Dermis blood vessel endothelial cell (primary cell): ENCODE measurements at places on chromosomes 5 and 9.
A peak's percentile ranks its signal among the peaks of the same experiment; 100 is the strongest.

- no peak for DNase-seq
Observed at GRCh38 chr9:16710888-16711287, 159.6 kb downstream of the BNC2 start.

DNA sequence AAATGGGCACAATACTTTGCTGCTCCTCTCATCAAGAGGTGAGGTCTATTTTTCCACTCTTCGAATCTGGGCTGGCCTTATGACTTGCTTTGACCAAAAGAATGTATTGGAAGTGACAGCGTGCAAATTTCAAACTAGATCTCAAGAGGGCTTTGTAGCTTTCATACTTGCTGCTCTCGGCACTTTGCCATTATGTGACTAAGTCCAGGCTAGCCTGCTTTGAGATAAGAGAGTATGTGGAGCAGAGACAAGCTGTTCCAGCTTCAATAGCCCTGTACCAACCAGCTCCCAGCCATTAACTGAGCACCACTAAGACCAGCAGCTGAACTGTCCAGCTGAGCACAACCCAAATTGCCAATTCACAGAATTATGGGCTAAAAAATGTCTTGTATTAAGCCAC, 124.6 kb downstream of the ACER2 start:
- DNase-seq, result no peak

GRCh38 chr5:179233909-179234562, 111.2 kb downstream of the ADAMTS2 start:
- no peak for DNase-seq

DNA sequence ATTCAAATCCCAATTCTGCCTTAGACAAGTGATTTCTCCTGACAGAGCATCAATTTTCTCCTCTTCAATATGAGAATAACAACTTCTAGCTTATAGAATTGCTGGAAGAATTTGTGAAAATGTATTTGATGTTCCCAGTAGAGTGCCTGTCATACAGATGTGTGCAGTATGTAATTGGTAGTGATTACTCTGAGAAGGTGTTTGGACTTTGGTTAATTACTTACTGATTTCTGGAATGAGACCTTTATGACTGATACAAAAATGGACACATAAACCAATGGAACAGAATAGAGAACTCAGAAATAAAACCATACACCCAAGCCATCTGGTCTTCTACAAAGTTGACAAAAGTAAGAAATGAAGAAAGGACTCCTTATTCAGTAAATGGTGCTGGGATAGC, 101.9 kb upstream of the TRIM32 start:
- no peak for DNase-seq

DNA sequence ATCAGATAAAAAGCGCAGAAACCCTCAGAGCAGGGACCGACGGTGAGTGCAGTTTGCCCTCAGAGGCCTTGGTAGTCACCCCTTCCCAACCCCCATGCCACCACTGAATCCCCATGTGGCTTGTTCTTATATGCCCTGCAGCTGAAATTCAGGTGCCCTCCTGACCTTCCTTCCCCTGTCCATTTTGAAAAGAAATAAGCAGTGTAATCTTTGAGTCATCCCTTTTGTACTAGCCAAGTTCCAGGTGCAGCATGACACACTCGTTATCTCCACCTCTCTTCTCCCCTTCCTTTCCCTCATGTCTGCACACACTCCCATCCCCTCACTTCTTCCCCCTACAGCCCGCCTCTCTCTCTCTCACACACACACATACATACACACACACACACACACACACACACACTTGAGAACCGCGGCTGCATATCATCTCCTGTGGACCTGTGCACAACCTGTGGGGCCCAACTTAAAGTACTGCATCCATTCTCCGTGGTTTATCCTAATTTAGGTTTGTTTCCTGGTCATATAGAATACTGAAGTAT, 53.1 kb downstream of the SYK start:
- no peak for DNase-seq

GRCh38 chr5:136082390-136083193, 50.1 kb upstream of the SMAD5 start:
- peak; percentile 84 for DNase-seq

DNA sequence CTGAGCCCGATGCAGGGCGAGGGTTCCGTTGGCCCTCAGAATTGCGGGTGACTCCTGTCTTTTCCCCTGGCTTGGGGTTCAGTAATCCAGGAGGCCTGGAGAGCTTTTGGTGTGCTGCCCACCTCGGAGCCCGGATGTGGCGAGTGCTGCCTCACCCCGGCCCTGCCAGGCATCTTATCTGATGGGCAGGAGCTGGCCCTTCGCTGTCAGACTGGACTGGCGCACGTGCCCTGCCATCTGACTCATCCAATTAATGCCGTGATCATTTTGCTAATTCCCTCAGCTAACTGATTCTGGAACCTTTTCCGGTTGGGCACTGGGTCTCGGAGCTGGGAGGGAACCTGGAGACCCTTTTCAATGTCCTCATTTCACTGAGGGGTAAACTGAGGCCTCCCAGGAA, 34.6 kb downstream of the RXRA start:
- peak; percentile 45 for DNase-seq

- DNase-seq, result no peak
Observed at GRCh38 chr9:108363311-108363710, 492.5 kb downstream of the ACTL7B start.

GRCh38 chr9:92242260-92243136, 51.0 kb downstream of the IARS1 start:
- peak; percentile 51 for DNase-seq

GRCh38 chr9:70080481-70081119, 37.0 kb downstream of the MAMDC2 start:
- peak; percentile 81 for DNase-seq

DNA sequence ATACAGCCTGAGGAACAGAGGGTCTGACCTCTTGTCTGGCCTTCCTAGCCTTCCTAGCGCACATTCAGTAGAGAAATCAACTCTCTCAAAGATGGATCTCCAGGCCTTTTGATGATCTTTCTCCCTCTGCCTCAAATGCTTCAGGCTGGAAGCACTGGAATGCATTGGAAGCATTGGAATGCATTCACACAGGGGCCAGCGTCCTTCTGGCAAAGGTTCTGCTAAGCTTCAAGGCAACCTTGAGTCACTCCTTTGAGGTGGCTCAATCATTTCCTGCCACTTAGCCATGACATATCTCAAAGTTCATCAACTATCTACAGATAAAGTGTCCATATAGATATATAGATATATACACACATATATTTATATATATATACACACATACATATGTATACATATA, 42.9 kb downstream of the OR2K2 start:
- no peak for DNase-seq

DNA sequence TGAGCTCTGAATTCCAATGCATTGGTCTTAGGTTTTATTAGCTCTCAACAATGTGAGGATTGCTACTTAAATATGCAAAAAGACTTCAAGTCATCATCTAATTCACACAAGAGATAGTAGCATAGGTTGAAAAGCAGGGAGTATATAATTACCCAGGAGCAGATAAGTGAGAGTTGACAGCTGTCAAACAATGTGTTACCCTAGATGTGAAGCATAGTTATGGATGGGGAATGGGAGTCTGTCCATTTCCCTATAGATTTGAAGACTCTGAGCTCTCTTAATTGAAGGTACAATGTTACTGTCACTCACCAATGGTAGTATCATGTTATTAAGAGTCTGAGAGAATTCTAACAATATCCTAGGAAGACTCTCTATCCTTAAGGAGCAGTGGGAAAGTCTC, 160.7 kb downstream of the KCTD16 start:
- no peak for DNase-seq

DNA sequence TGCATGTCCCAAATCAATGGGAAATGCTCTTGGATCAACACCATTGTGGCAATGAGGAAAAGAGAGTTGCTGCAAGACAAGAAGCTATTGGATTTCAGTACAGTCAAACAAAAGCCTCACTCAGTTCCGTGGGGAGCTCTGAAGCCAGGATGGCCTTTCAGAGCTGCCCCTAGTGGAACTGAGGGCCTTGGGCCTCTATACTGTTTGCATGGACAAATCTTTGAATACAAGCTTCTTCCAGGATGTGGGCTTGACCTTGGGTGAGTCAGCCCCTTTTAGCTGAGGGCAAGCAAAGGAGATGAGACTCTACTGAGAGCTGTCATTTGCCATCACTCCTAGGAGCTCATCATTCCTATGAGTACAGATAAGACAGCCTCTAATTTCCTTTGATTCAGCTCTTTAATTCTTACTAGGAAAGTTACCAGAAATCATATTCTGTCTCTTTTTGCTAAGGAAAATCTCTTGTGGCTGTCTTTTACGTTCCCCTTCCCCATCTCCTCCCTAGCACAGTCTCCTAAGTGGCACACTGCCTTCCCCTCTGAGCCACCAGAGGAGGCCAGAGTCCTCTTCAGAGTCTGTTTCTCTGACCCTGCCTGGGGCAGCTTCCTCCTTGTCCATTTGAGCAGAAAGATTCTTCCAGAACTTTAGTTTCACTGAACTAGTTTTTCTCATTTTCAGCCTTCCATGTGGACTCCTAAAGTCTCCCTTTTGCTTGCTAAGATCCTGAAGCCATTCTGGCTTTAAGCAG, 168.8 kb upstream of the POC5 start:
- peak; percentile 2 for DNase-seq

- no peak for DNase-seq
Observed at GRCh38 chr9:34372467-34373011, 4.2 kb downstream of the MYORG start.

- DNase-seq, result no peak
Observed at GRCh38 chr5:139812836-139813805, 17.5 kb downstream of the PSD2 start.

DNA sequence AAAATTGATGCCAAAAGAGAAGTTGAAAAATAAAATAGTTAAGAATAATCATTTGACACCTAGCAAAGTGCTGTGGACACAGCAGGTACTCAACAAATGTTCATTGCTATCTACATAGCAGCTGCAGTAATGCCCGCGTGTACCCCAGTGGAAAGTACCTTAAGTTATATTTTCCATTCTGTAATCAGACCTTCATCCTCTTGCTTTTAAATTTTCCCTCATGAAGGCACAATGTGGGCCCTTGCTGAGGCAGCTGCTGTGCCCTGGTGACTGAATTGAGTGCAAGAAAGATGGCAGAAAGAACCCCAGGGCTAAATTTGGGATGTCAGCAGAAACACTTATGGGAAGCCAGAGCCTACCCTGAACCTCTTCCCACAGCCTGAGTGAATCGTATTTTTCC, 65.9 kb downstream of the CYFIP2 start:
- no peak for DNase-seq

GRCh38 chr5:55691265-55692105, 20.6 kb downstream of the SLC38A9 start:
- peak; percentile 69 for DNase-seq

GRCh38 chr5:143454936-143455516, 51.5 kb upstream of the NR3C1 start:
- no peak for DNase-seq

GRCh38 chr9:8382777-8383527, 583.4 kb upstream of the DMAC1 start:
- no peak for DNase-seq

- DNase-seq, result no peak
Observed at GRCh38 chr5:14457476-14457875, 124.1 kb upstream of the OTULINL start.

- no peak for DNase-seq
Observed at GRCh38 chr5:28779161-28779754, 1740.9 kb upstream of the CDH9 start.

DNA sequence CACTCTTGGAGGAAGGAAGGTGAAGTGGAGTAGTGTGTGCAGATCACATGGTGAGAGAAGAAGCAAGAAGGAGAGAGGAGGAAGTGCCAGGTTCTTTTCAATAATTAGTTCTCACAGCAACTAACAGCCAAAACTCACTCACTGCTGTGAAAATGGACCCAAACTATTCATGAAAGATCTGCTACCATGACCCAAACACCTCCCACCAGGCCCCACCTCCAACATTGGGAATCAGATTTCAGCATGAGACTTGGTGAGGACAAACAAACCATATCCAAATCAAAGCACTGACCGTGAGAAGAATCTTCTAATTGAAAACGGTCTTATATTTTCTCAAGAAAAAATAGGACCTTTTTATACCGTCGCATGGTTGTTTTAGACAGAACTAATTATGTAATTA, 468.7 kb upstream of the TYRP1 start:
- DNase-seq, result no peak

- no peak for DNase-seq
Observed at GRCh38 chr9:127444921-127445850, 6.0 kb downstream of the RPL12 start.

- peak; percentile 85 for DNase-seq
Observed at GRCh38 chr5:112995764-112996618, 19.4 kb downstream of the DCP2 start.

DNA sequence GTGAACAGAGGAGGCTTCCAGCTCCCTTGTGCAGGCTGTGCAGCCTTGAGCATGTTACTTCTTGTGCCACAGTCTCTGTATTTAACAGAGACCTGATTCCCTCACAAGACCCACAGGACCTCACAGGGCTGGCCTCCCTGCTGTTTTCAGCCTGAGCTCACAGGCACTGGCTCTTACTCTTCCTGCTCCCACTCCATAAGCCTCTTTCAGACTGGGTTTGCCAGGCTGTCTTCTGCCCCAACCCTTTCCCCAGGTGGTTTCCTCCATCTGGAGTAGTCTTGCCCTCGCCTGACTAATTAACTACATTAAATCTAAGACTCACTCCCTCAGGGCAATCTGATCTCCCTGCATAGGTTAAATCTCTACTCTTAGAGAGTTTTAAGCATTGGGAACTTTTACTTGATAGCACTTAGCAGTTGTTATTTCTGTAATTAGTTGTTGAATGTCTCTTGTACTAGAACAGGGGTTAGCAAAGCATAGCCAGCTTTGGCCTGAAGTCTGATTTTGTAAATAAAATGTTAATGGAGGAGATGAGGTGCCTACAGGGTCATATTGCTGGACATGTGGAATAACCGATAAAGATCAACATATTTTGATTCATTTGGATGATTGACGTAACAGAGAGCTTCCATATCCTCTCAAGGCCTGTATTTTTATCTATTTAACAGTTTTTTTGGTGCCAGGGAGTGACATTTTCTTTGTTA, 28.6 kb upstream of the SPATA31E1 start:
- no peak for DNase-seq

GRCh38 chr5:83485842-83486241, 14.3 kb downstream of the VCAN start:
- DNase-seq, result no peak

- no peak for DNase-seq
Observed at GRCh38 chr5:96569332-96569731, 92.8 kb upstream of the CAST start.

DNA sequence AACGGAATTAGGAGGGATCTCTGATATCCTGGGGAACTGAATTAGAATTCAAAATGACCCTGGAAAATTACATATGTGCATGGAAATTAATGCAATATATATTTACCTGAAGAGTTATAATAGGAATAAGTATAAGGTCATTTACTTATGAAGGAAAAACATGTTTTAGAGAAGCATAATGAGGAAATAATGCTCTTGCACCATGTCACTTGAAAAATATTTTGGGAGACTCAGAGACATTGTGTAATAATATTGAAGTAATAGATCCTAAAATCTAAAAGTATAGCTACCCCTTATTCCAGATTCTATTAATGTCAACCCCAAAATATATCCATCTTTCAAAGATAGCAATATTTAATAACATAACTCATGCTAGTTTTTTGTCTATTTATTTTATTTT, 28.4 kb downstream of the SPZ1 start:
- no peak for DNase-seq

- DNase-seq, result no peak
Observed at GRCh38 chr9:33348998-33349397, 53.4 kb downstream of the AQP7 start.

GRCh38 chr5:35869685-35870277, 13.1 kb downstream of the IL7R start:
- no peak for DNase-seq

- no peak for DNase-seq
Observed at GRCh38 chr5:80781356-80781755, 126.6 kb upstream of the DHFR start.
